Fibroblast of lung (primary cell): ENCODE measurements at places on chromosomes 7 and 10.

DNA sequence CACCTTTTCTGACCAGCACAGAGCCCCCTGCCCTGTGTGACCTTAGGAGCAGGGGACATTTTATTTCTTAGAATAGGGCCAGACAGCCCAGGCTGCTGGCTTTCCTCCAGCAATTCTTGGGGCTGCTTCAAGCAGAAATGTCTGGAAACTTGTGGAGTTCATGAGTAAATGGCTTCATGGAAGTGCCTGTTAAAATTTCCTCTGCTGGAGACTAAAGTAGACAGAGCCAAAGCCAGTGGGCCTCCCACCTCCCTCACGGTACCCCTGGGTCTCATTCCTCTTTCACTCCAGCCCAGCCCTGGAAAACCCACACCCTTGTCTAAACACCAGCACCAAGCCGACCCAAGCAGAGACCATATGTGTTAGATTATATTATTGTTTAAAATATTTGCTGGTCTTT lies 505.5 kb upstream of the ZMIZ1 start:
- DNase-seq = no peak

DNA sequence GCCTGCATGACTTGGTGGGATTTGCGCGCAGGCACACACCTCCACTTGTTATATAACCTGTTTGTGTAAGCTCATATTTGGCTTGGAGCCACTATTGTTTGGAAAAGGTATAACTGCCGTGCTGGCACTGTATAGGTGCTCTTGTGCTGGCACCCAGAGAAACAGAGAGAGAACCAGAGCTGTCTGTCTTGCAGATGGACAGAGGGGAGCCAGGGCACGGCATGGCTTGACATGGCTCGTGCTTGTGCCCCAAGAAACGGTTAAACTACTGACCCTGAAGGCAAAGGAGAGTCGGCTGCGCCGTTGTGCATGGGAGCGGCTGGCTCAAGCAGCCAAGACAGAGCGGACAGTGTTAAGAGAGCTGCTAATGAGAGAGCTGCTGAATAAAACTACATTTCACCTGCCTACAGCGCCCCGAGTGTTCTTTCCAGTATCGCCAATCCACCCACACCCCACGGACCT lies 23.2 kb downstream of the RAPGEF5 start:
- no peak for DNase-seq

GRCh38 chr7:150974468-150975391 lies 3.4 kb downstream of the KCNH2 start:
- no peak for DNase-seq

DNA sequence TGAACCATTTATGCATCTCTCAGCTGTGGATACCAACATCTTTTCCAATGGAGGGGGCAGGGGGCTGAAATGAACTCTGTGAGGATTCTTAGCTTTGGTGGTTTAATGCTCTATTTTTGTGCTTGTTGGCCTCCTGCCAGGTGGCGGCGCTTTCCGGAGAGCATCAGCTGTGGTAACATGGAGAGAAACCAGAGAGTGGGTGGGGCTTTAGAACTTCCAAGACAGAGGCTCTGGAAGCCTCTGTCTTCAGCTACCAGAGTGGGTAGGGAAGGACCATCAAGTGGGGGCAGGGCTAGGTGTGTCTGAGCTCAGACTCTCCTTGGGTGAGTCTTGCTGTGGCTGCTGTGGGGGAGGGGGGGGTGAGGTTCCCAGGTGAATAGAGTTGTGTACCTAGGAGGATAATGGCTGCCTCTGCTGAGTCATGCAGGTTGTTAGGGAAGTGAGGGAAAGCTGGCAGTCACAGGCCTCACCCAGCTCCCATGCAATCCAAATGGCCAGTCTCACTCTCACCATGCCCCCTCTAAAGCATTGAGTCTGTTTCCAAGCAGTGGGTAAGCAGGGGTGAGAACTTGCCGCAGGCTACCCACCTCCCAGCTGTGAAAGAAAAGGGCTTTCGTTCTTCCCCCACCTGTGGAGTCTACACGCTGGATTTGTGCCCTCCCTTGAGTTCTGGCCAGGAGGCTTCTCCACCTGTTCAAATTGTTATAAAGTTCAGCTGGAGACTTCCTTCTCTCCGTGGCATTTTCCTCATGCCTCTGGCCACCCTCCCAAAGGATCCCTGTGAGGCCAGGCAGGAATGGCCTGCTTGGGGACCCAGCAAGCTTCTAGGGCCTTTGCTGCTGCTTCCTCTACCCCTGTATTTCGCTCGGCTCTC lies 527.0 kb downstream of the NEBL start:
- DNase-seq = no peak

DNA sequence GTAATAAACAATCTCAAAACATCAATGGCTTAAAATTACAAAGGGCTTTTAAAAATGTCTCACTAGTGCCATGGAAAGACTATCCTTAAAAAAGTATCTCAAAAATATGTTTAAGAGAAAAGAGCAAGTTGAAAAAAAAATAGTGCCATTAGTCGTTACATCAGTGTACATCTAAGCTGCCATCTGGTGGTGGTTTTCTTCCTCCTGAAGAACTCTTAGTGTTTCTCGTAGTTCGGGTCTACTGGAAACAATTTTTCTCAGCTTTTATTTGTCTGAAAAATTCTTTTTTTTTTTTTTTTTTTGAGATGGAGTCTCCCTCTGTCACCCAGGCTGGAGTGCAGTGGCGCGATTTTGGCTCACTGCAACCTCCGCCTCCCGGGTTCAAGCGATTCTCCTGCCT lies 5.9 kb upstream of the GARIN1A start:
- peak; percentile 50 for DNase-seq

DNA sequence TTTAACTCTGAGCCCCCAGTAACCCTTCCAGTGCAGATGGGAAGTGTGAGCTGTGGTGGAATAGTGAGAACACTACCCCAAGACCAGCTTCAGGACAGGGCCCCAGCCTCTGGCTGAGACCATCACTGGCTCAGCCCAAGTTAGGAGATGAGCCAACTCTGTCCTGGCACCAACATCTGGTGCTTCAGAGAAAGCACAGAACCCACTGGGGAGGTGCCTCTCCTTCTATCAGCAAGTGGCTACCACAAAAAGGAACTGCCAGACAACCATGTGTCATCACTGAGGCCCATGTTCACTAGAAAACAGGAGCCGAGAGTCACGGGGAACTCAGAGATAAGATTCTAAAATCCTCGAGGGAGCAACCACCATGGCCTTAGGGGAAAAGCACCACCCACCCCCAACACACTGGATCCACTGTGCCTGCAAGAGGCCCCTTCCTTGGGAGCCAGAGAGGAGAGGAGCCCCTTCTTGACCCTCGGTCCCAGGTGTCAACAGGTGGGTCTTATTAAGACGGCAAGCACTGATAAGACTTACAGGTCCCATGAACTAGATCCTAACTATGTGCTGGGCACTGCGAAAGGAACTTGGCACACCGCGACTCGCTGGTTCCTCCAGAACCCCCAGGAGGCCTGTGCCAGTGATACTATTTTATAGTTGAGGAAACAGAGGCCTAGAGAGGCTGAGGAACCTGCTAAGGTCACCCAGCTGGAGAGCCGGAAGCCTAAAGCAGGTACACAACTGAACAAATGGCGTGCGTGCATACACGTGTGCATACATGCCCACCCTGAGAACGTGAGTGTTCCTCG lies 102.7 kb downstream of the FAM53B start:
- peak; percentile 66 for DNase-seq

GRCh38 chr7:139153832-139154231 lies 44.3 kb upstream of the ZC3HAV1 start:
- DNase-seq = peak; percentile 94

GRCh38 chr7:25550149-25550548 lies 321.9 kb upstream of the NPVF start:
- DNase-seq = no peak

GRCh38 chr10:29471544-29471859 lies 163.3 kb downstream of the SVIL start:
- DNase-seq = peak; percentile 90

DNA sequence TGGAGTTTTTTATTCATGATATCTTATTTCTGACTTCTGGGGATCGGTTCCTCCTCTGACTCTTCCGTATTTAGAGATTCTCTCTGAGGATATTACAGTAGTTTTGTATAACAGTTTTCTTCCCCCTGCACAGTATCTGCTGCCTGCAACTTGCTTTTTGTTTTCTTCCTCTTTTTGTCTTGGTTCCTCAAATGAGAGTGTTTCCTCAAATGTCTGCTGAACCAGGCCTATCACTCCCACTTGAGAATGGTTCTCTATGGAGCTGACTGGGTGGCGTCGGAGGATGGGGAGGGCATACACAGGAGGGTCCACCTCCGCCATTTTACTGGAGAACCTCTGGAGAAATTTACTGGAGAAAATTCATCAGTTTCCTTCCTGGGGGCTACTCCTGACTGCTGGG lies 27.7 kb downstream of the ARHGAP22 start:
- DNase-seq = no peak

DNA sequence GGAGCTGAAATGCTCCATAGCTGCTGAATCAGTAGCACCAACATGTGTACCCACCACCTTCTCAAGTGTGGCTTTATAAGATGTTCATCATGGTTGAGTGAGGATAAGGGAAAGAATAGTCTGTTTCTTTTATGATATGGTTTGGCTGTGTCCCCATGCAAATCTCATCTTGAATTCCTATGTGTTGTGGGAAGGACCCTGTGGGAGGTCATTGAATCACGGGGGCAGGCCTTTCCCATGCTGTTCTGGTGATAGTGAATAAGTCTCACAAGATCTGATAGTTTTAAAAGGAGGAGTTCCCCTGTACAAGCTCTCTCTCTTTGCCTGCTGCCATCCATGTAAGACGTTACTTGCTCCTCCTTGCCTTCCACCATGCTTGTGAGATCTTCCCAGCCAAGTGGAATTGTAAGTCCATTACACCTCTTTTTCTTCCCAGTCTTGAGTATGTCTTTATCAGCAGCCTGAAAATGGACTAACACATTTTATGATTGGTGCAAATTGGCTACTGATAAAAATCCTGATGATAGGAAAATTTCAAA lies 799.9 kb downstream of the TNS3 start:
- DNase-seq = peak; percentile 13

GRCh38 chr7:29377718-29378117 lies 183.1 kb downstream of the CHN2 start:
- no peak for DNase-seq

DNA sequence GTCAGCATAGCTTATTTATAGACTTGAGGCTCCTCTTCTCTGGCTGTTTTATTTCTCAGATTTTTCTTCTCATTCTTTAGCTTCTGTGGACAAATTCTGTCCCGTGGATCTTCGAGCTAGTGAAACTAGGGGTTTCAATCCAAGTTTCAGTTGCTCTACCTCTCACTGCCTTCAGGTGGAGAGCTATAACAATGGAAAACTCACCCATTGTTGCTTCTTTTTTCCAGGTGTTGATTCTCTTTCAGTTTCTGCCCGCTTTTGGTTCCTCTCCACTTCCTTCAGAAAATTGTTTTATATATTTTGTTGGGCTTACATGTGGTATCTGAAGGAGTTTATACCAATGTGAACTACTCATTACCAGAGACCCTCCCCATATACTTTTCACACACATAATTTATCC lies 266.1 kb downstream of the TCF7L2 start:
- no peak for DNase-seq

DNA sequence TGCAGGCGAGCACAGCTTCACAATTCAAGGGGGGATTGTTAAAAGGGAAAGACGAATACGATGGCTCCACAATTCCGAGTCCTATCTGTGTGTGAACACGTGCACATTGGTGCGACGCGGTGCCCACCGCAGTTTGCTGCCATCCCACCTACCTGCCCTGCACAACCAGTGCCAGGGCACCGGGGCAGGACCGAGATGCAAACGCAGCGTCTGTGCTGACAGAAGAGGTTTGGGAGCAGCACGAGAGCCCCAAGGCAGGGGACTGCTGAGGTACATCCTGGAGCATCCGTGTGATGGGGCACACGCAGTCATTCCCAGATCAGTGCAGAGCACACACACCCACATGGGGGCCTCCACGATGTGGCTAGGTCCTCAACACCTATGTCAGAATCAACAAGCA lies 221.3 kb downstream of the DNAJB6 start:
- no peak for DNase-seq

GRCh38 chr10:106661133-106661766 lies 503.3 kb downstream of the SORCS1 start:
- no peak for DNase-seq

DNA sequence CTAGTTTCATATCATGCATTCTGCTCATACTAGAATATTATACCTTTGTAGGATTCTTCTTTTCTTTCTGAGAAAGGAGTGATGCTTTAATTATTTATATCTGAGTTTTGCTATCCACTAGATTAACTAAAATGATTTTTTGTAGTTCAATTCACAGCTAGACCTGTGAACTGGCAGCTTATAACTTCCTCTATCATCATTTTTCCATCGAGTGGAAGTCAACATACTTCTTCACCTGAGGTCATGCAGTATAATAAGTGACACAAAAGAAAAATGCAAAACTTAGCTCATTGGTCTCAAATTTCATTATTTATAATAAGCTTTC lies 8.0 kb downstream of the LRRN3 start:
- no peak for DNase-seq

DNA sequence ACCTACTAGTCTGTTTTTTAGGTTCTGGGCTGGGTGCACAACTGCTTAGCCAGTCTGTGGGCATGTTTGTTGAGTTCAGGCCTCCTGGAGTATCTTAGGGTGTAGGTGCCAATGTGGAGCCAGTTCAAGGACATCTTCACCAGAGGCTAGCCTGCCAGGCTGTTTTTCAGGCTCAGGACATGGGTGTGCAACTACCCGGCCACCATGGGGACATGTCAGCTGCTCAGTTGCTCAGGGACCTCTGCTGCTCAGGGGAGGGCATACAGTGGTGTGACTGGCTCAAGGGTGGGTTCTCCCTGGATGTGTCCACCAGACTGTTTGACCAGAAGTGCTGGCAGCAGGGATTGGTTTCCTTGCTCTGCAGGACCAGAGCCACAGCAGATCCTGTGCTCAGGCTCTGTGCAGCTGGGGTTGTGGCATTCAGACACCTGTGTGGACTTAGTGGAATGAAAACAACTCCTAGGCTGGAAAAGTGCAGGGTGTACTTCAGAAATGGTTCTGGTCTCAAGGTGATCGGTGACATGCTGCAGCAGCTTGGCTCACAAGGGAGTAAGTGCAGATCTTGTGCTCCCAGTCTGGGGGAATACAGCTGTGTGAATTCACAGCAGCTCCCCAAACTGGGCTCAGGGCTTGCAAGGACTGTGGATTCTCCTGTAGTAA lies 44.8 kb downstream of the PALS2 start:
- no peak for DNase-seq

- peak; percentile 41 for DNase-seq
Measured at GRCh38 chr7:27611059-27611458, 51.6 kb downstream of the HIBADH start.

DNA sequence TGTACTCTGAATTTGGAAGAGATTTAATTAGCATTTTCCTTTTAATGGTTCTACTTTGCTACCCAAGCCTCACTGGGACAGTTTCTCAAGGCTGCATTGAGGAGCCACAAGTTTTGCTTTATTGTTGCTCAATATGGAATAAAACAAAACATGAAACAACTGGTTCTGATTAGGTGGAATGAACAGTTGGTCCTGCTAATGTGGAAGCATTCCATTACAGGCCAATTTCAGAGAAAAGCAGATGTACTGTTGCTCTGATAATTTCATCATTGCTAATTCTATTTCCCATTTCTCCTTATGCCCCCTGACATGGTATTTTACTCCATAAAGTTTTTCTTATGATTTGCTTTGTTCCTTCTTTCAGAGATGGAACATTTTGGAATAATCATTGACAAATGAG lies 66.0 kb upstream of the PAPSS2 start:
- peak; percentile 48 for DNase-seq
